Retina (tissue), 1 donor: ENCODE measurements at places on chromosomes 1 and 21.

GRCh38 chr1:230337266-230337665, 88.9 kb downstream of the PGBD5 start:
- DNase-seq: no peak

DNA sequence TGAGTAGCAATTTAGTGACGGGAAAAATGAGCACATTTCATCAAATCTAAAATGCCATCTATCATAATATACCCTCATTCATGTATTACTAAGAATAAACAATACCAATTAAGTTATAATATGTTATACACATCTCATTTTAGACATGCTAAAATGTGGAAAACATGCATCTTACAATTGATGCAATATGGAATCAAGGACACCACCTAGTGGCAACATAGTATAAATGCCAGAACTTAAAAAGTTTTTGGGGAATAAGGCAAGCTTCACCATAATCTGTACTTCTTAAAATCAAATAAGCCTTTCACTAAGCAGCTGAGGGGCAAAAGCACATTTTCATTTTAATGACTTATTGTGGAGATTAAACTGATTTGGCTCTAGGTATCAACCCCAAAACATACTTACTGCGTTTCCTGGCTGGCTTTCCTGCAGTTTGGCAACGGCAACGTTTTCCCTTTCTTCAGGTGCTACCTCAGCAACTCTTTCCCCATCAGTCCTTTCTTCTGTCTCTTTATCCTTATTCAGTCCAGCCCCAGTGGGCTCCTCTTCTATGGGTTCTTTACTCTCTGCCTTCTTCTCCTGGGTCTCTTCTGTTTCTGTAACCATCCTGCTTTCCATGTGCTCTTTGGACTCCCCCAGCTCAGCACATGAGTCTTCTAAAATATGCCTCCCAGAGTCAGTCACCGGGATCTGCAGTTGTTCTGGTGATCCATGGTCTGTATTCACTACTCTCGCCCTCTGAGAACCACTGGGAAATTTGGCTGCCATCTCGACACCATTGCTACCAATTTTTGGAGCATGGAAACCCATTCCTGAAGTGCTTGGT, 11.4 kb downstream of the SDE2 start:
- no peak for DNase-seq

- no peak for DNase-seq
Observed at GRCh38 chr1:72182859-72183258, 99.5 kb downstream of the NEGR1 start.

DNA sequence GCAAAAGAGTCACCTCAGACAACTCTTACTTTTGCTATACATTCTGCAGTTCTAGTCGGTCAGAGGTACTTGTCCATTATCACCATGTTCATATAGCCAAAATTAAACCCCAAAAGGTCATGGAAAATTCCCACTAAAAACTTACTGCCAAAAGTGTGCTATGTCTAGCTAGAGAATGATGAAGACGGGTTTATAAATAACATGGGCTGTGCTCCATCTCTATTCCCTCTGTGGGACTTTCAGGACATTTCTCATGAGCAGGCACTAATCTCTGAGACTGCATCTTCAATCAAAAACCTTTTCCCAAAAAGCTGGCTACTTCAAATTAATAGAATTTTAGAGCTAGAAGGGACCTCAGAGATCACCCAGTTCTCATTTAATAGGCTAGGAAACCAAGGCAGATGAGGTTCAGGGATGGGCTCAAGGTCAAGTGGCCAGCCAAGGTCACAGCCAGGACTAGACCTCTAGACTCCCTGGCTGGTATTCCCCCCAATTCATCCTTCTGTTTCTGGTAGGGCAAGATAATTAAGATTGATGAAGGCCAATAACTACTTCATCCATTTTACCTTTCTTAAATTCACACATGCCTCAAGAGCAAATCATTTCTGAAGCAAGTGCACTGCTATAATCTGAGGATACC, 21.0 kb upstream of the MOB3C start:
- DNase-seq: no peak

GRCh38 chr1:226651041-226651731, 87.9 kb downstream of the ITPKB start:
- no peak for DNase-seq
